Transverse colon (tissue), 4 donors: ENCODE measurements at places on chromosomes 13 and 19.

DNA sequence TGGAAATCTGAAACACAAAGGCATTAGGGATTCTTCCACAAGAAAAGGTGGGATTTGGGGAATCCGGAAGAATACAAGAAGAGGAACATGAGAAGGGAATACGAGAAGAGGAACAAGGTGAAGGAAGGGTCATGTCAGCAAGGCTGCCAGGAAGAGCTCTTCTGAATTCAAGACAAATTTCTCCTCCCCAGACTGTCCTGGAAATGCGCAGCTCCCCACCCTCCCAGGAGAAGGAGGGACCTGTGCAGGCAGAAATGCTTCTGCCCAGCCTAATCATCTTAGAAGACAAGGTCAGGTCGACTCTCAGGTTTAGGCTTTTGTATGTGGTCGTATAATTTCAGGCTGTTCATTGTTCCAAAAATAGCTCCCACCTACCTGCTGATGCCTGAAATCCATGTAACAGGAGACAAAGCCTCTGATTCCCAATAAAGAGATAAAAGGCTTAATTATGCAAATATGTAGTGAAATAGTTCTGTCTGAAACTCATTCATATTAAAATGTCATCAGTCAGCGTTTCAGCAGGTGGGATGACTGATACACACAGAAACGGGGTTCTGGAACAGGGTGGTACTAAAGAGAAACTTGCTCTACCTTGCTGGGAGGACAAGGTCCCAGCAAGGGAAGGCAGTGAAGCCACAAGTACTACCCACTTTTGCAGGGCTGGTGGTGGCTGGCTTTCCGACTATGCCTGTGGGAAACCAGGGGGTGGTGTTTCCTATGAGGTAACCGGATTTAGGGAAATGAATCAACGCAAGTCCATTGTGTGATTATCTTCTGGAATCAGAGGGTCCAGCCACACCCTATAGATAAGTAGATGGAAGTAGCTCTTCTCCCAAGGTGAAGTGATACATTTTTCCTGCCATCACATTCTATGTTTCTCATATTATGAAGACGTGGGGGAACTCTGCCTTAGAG, 76.1 kb downstream of the KL start:
- no peak for DNase-seq

GRCh38 chr19:58555920-58556621, 1.2 kb upstream of the CHMP2A start:
- no peak for DNase-seq

GRCh38 chr13:50518781-50519201, 324.7 kb downstream of the DLEU7 start:
- no peak for DNase-seq

DNA sequence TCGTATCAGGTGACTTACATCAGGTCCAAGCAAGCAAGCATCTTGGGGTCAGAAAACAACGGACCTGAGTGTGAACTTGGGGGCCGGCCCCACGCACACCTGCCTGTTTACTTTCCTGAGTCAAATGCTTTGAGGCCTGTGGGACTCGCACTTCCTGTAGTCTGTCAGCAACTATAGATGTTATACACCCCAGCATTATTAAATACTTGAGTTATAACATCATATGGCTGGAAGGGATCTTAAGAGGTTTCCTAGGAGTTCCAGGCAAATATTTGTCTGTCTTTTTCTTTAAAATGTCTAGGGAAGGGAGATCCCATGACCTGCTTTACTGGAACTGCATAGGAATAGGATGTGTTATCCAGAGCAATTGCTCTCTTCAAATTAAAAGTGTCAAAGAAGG, 280.6 kb downstream of the SHISA2 start:
- no peak for DNase-seq

DNA sequence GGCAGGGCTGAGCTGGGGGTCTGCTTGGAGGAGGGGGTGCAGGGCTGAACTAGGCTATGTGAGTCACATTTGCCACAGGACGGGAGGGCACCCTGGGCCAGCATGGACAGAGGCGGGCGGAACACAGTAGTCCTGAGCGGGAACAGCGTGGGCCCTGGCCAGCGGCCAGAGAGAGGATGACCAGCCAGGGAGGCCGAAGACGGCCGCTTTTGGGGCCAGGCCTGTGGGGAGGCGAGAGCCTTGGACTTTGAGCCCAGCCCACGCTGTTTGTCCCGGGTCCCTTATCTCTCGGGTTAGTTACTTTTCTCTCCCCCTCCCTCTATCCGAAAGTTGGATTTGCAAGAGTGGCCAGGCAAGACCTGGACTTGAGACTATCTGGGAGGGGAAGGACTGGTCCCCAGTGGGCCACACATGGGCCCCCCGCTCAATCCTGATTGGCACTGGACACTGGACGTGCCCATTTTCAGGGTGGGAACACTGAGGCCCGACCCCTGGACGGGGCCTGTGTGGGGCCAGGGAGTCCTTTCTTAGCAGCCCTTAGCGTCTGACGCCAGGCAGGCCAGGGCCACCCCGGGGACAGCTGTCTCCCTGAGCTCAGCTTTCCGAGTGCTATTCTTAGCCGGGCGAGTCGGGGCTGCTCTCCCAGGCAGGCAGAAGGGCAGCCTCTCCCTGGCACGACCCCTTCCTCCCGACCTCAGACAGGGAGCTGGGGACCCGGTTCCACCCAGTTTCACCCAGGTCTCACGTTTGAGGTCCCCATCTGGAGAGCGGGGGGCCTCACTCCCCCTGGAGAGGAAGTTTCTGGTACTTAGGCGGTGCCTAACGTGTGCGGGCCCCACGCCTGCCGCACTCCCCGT, 833 bp downstream of the GAMT start:
- no peak for DNase-seq

GRCh38 chr13:77817521-77817920, 101.1 kb downstream of the EDNRB start:
- DNase-seq = no peak

- DNase-seq = no peak
These were observed 32.3 kb downstream of the CEBPG start for GRCh38 chr19:33405553-33406461.

- no peak for DNase-seq
These were observed 15.9 kb downstream of the ARHGEF7 start for GRCh38 chr13:111131048-111131447.

DNA sequence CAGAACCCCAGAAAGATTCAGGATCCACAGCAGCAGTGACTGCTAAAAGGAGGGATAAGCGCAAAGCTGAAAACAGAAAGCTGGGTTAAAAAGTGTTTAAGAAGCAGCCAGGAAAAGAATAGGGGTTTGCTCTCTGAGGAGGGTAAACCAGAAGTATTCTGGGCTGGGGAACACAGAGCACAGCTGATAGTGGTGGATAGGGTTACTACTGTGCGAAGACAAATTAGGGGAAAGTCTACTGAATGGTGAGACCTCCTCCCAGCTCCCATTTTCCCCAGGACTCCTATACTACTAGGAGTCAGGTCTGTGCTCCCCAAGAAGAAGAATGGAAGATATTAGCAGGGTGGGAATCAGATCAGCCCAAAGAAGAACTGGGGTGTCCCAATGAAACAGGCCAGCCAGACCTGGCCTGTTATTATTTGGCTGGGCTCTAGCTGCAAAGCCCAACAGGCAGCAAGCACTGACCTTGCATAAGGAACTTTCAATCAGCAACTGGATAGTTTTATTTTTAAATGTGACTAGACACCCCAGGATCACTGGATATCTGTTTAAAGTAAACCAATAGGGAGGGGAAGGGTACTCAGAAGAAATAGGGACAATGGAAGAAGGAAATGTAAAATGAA, 43.5 kb upstream of the SERTM1 start:
- no peak for DNase-seq

DNA sequence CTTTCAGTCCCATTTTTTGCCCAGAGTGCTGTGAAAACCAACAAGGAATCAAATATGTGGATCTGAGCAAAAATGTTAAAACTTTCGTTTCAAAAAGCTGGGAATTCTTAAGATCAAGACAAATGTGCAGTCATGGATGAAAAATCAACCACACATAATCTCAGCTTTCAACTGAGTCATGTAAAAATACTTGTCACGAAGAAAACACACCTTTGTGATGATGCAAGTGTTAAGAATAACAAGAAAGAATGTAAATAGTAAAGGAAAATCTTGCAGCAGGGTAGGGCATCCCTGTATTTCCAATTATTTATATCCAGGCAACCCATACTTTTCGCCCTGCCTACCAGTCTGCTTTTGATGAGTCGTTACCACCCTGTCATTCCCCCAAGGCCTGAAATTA, 27.4 kb upstream of the DCLK1 start:
- DNase-seq = no peak

DNA sequence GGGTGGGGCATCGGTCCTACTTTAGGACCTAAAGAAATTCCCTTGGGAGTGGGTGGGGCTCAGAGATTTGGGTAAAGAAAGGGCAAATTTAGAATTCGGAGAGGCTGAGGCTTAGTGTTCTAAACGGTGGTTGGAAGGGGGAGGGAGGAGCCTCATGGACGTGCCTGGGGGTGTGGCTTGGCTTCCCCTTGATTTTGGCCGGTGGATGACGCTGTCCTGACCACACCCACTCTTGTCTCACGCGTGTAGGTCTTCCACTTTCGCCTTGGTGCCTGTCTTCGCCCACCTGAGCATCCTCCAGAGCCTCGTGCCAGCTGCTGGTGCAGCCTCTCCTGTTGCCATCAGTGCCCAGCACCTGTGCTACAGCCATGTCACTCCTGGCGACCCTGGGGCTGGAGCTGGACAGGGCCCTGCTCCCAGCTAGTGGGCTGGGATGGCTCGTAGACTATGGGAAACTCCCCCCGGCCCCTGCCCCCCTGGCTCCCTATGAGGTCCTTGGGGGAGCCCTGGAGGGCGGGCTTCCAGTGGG, 1.2 kb upstream of the NUP62 start:
- peak; percentile 24 for DNase-seq

GRCh38 chr13:75771226-75771625, 135.1 kb downstream of the LMO7 start:
- no peak for DNase-seq
